ENCODE measurements at places on chromosomes 12 and 14.

DNA sequence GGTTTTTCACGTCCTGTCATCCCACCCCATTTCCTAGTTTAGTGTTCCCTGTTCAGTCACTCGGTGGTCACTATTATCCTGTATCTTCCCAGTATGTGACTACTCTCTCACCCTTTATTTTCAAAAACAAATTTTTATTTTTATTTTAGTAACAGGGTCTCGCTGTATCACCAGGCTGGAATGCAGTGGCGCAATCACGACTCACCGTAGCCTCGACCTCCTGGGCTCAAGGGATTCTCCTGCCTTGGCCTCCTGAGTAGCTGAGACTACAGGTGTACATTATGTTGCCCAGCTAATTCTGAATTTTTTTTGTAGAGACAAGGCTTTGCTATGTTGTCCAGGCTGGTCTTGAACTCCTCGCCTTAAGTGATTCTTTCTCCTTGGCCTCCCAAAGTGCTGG is 20.1 kb upstream of the PRICKLE1 start:
- peak; percentile 68 for DNase-seq

GRCh38 chr14:31717294-31718085 is 156.3 kb downstream of the NUBPL start:
- DNase-seq = no peak

- DNase-seq = peak; percentile 27
Observed at GRCh38 chr12:15546102-15546701, 223.9 kb downstream of the PTPRO start.

- no peak for DNase-seq
Observed at GRCh38 chr12:5817246-5817645, 127.8 kb downstream of the ANO2 start.

GRCh38 chr12:50923361-50924130 is 28.8 kb upstream of the HIGD1C start:
- no peak for DNase-seq

- peak; percentile 82 for DNase-seq
Observed at GRCh38 chr12:52004042-52004648, 2.6 kb upstream of the TAMALIN start.

- DNase-seq = no peak
Observed at GRCh38 chr12:52045794-52046199, 5.4 kb upstream of the NR4A1 start.

DNA sequence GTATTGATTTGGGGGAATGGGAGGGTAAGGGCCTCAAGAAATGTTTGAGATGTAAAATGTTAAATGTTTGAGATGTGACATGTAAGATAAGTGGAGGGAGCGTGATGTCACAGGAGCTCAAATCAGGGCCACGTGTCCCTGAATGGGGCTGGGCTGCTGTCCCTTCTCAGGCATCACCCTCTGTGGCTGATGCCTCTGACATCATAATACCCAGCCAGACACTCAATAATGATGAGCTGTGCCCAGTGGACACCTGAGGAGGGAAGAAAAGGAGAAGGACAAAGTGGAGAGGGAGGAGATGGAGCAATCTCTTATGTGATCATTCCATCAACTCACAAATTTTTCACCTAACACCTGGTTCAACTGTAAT is 120.8 kb downstream of the SAMD4A start:
- no peak for DNase-seq

GRCh38 chr12:123388177-123388950 is 4.4 kb downstream of the KMT5A start:
- peak; percentile 88 for DNase-seq

DNA sequence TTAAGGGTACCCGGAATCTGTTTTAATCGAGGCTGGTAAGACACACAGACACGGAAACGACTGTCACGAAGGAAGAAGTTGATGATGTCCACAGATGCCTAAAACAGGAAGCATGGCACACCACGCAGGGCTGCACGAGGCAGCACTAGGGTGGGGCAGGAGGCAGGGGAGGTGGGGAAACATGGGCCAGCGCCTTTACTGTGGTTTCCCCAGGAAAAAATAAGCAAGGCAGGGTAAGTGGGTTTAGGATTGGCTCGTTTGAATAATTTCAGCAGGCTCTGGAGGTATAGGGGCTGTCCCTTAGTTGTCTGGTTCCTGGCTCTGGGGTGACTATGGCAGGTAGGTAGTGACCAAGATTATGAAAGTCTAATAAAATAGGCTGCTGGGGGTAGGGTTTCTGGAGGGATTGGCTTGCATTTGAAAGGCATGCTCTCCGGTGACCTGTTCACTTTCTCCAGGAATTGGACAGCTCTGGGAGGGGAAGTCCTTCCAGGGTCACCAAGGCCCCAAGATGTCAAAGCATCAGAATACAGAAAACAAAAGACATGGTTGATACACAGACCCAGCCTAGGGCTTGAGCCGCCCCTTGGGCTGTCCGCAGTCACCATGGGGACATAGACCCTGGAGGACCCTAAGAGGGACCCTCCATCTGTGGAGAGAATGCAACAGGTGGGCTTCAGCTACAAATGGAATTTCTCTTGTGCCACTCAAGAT is 35.3 kb downstream of the MAP1LC3B2 start:
- DNase-seq = no peak

- peak; percentile 89 for DNase-seq
Observed at GRCh38 chr14:63438065-63438757, 105.0 kb downstream of the PPP2R5E start.

DNA sequence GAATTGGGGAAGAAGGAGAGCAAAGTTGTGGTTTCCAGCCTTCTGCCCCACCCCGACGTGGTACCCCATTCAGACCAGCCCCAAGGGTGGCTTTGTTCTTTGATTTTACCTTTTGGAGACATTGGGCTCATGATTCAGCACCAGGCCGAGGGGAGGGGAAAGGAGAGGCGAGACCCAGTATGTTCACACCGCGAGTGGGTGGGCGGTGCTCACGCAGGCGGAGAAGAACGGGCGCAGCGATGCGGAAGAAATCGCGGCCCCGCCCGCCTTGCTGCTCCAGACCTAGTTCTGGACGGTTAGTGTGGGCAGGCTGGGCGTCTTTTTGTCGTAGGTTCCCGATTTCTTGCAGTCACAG is 963 bp downstream of the ATL1 start:
- DNase-seq = peak; percentile 67

- peak; percentile 80 for DNase-seq
Observed at GRCh38 chr14:102775855-102776760, 1.1 kb upstream of the TRAF3 start.

DNA sequence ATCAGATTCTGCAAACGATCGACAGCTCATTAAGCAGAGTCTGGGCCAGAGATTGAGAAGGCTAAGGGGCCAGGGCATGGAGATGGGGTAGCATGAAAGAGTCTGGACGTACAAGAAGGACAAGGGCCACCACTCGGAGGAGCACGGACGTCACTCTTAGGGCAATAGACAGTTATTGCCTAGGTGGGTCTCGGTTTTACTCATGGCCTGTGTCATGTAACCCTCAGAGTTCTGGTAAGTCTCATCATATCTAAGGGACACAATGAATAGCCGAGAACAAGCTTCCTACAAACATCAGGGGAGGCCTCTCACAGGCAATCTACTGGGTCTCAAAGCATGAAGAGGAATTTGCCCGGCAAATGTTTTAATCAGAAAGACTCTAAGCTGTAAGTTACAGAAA is 30.4 kb upstream of the ITPK1 start:
- DNase-seq = no peak

GRCh38 chr14:59199205-59199604 is 10.7 kb downstream of the DAAM1 start:
- no peak for DNase-seq

- DNase-seq = no peak
Observed at GRCh38 chr14:50388256-50388931, 8.3 kb downstream of the CDKL1 start.

GRCh38 chr14:99698642-99699041 is 14.5 kb downstream of the CYP46A1 start:
- no peak for DNase-seq

GRCh38 chr12:132675757-132676432 is 11.2 kb downstream of the POLE start:
- no peak for DNase-seq

- DNase-seq = peak; percentile 92
Observed at GRCh38 chr12:30795410-30796312, 40.9 kb upstream of the CAPRIN2 start.

DNA sequence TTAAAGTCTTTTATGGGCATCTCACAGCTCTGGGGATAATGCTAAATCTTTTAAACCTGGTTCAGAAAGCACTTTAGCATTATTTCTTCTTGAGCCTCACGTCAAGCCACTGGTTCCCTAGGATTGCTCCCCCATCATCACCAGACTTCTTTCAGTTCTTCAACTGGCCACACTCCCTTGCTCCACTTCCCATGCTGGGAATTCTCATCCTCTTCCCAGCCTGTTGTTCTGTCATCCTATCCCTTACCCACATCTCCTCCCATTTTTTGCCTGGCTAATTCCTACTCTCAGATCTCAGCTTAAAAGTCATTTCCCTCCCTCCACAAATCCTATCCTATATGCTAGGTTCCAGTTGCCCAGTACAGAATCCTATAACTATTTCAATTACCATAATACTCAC is 14.4 kb downstream of the FERMT2 start:
- DNase-seq = no peak

DNA sequence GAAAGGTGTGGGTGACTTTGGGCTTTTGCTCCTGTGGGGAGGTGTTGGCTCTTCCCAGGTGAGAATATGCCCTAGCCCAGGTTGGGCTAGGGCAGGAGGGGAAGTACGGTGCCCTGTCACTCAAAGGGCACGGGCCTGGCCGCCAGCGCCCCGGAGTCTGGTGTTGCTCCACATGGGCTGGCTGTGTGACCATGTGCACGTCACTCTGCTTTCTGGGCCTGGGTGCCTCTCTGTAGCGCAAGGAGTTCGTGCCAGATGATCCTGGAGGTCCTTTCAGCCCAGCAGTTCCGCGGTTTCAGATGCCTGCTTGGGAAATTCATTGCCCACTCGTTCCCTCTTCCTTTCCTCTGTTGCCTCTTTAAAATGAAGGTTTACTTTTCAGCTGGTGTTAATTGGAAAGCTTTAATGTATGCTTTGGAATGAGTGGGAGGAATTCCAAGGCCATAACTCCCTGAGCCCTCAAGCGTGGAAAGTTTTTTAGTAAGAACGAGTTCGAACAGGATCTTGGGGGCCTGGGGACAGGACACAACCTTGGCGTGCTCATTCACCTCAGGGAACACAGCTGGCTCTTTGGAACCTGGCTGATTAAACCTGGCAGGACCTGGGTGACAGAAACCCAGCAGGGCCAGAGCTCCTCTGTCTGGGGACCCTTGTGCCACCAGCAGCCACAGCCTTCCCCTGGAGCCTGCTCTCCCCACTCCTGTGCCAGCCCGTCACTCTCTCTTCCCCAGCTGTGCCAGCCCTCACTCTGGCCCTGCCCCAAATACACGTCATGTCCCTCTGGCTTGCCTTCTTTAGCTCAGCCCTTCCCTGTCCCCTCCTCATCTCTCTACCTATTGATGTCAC is 42.8 kb downstream of the TSPAN9 start:
- peak; percentile 84 for DNase-seq

- no peak for DNase-seq
Observed at GRCh38 chr14:89807151-89807550, 147.4 kb downstream of the EFCAB11 start.

- DNase-seq = no peak
Observed at GRCh38 chr14:29721586-29721985, 206.1 kb downstream of the PRKD1 start.

- peak; percentile 66 for DNase-seq
Observed at GRCh38 chr14:99035712-99036610, 236.0 kb downstream of the BCL11B start.

All from foreskin fibroblast (primary cell).